ENCODE measurements at places on chromosomes 7 and 10.

- ATAC-seq, result no peak
Measured at GRCh38 chr10:85873063-85873462, 493.5 kb downstream of the GRID1 start.

- peak; percentile 31 for ATAC-seq
Measured at GRCh38 chr7:19709249-19709578, 377 bp upstream of the POLR1F start.

GRCh38 chr10:16776896-16777295 is 40.3 kb downstream of the RSU1 start:
- no peak for ATAC-seq

DNA sequence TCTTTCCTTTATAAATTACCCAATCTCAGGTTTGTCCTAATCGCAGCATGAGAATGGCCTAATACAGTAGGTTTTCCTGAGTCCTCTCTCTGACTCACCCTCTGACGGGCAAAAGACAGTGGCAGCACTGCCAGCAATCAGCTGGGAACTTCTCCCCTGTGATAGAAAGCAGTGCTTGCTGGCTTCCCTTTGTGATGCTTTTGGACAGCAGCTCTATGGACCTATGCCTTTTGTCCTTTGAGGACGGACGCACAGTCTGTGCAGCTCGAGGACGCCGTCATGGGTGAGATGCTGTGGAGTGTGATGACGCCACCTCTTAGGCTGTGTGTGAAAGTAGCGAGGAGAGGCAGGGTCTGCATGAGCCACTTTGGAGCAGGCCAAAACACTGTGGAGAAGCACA is 68.8 kb downstream of the KIAA1217 start:
- peak; percentile 92 for ATAC-seq

GRCh38 chr7:15757041-15758000 is 70.8 kb upstream of the MEOX2 start:
- no peak for ATAC-seq

All from SK-N-SH treated with all-trans-retinoic acid at 6 μM for 48 hours (cell line).